Fibroblast of the aortic adventitia (primary cell): ENCODE measurements at places on chromosomes 12 and 14. TPM values are rescaled to one million over a fixed set of nuclear protein-coding genes. Genes with fewer than 3 reads are reported as not detected.
A peak's percentile ranks its signal among the peaks of the same experiment; 100 is the strongest.

- DNase-seq, result no peak
Measured at GRCh38 chr12:124008595-124008994, 35.6 kb downstream of the ZNF664 start.

GRCh38 chr14:73833530-73834260 lies 17.9 kb upstream of the PTGR2 start:
- peak; percentile 89 for DNase-seq

DNA sequence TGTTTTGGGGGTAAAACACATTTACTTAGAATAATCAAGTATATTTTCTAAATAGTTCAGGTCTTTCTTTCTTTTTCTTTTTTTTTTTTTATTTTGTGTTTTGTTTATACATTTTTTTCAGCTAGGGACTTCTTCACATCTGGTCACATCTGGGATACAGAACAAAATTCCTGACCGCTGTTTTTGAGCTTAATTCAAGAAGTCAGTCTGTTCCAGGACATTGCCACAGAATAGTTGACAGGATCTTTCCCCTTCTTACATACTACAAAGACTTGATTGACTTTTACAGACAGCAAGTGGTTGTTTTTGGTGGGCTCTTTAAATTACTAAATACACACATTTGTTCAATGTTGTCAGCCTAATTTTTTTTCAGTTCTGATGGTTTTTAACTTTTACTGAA lies 41.8 kb upstream of the DCN start:
- no peak for DNase-seq

ABCD4 gene
- 28.2 and 48.5 TPM in 2 replicates for total RNA-seq

DNA sequence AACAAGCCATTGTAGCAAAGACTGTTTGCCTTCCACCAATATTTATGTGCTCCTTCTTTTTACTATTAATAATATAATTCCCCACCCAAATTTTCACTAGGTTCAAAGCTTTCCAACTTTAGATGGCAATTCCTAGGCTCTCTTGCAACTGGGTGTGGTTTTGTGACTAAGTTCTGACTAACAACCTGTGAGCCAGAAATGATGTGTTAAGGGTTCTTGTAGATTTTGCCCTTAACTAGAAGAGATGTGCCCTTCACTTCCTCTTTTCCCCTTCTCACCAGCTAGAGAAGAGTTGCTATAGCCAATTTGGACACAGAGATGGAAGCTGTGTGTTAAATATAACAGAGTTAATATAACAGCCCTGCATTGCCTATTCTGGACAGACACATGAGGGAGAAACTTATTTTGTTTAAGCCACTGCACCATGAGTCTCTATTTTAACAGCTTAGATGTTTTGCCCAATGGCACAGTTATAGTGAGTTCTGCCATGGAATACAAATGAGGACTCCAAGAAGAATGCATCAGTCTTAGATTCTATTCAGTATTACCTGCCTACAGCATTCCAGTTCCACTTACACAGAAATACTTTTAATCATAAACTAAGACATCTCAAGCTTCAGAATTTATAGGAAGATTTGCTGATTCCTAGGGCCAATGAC lies 216.2 kb downstream of the DUSP6 start:
- peak; percentile 76 for DNase-seq

CHD8 gene
- total RNA-seq, result 59.8 and 72.7 TPM in 2 replicates

DNA sequence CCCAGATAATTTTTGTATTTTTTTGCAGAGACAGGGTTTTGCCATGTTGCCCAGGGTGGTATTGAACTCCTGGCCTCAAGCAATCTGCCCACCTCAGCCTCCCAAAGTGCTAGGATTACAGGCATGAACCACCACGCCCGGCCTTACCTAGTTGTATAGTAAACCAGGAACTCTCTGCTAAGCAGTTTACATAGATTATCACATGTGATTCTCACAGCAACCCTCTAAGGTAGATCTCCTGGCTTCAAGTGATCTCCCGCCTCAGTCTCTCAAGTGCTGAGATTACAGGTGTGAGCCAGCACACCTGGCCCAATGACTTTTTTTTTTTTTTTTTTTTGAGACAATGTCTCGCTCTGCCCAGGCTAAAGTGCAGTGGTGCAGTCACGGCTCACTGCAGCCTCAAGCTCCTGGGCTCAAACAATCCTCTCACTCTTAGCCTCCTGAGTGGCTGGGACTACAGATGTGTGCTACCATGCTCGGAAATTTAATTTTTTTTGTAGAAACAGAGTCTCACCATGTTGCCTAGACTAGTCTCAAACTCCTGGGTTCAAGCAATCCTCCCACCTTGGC lies 26.0 kb upstream of the ATP2A2 start:
- DNase-seq, result no peak

DNA sequence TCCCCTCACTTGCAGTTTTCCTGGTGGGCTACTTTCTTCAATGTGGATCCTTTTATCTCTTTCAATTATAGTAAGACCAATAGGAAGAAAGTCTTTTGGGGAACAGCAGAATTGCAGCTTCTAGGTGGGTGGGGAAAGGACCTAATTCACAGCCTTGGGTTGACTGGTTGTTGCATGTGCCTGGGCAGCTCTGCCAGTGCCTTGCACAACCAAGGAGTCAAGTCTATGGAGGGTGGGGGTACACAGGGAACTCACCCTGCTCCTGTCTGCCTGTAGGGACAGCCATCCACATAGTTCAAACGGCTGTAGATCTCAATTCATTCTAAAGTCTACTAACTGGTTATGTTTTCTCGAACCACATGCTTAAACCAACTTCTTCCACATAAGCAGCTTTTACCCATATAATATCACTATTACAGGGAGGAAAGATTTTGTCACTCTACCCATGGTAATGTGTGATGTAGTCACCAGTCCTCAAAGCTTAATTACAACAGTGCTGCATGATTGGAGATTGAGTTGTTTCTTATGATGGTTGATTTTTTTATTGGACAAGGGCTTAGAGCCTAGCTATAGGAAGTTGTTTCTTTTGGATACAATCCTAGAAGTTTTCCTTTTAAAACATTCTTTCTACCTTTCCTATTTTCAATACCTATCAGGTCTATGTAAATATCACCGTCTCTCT lies 117.7 kb upstream of the FRMD6 start:
- DNase-seq, result no peak

DNA sequence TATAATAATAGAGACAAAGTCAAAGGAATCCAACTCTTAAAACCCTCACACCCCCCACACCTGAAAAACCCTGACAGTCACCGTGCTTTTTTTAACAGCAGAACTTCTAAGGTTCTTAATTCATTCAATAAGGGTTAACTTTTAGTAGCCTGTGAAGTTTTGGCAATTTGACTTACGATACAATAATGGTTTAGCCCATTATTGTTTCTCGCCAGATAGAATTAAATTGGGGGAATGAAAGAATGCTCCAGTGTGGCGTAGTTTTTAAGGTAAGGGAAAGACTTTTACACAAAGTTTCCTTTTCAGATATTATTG lies 604 bp upstream of the MAGOHB start:
- no peak for DNase-seq

LRRC43 gene
- 0.74 and 3.5 TPM in 2 replicates for total RNA-seq

- no peak for DNase-seq
Measured at GRCh38 chr12:7864601-7865150, 8.0 kb downstream of the SLC2A14 start.

DNA sequence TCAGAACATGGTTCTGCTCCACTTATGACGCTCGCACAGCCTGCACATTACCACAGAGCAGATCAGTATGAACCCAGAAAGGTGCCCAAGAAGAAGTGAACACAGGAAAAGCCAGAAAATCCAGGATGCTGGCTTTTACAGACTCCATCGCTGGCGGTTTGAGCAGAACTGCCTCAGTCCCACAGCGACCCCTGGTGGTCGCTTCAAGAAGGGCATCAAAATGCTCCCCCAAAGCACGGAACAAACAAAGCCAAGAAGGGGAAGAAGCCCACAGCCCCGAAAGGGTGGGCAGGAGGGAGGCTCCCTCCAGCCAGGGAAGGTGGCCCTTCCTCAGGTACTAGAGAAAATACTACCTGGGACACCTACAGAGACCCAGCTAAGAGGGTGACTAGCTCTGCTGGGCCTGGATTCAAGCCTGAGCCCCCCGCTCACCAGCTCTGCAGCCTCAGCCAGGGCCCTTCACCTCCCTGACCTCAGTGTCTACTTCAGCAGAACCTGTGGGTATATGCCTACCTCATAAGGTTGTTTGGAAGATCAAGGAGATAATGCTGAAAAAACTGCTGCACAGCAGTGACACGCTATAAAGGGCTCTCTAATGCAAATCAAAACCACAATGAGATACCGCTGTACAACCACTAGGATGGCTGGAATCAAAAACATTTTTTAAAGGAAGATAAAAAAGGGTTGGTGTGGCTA lies 98.1 kb downstream of the NCOR2 start:
- DNase-seq, result no peak

RPS6KL1 gene
- total RNA-seq, result 0.09 and 1.6 TPM in 2 replicates

GRCh38 chr12:110073049-110073831 lies 24.9 kb upstream of the C12orf76 start:
- DNase-seq, result no peak

DNA sequence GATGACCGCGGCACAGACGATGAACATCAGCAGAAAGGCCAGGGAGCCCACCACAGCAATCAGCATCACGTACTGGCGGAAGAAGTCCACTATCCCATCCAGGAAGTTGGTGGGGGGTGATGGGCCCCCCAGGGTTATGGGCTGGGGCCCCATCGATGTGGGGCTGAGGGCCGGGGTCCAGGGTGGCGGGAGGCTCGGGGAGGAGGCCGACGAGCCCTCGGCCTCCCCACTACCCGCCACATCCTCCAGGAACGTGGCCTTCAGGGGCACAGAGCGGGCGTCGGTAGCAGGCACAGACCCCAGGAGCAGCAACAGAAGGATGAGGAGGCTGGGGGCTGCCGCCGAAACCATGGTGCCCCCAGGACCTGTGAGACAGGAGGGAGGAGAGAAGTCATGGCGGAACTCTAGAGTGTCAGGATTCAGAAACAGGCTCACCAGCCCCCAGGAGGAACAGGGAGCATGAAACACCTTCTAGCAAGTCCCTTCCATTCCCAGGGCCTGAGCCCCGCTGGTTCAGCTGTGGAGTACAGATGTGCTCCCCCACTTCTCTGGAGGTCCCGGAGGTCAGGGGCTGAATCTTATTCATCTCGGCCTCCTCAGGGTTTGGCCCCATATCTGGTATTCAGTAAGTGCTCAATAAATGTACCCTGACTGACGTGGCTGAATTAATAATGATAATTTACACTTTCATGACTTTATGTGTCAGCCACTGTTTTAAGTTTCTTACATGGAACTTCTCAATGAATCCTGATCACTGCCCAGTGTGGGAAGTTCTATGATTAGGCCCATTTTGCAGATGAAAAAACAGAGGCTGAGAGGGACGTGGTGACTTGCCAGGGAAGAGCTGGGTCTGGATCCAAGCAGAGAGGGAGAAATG lies 5.6 kb downstream of the TMEM119 start:
- DNase-seq, result no peak

DNA sequence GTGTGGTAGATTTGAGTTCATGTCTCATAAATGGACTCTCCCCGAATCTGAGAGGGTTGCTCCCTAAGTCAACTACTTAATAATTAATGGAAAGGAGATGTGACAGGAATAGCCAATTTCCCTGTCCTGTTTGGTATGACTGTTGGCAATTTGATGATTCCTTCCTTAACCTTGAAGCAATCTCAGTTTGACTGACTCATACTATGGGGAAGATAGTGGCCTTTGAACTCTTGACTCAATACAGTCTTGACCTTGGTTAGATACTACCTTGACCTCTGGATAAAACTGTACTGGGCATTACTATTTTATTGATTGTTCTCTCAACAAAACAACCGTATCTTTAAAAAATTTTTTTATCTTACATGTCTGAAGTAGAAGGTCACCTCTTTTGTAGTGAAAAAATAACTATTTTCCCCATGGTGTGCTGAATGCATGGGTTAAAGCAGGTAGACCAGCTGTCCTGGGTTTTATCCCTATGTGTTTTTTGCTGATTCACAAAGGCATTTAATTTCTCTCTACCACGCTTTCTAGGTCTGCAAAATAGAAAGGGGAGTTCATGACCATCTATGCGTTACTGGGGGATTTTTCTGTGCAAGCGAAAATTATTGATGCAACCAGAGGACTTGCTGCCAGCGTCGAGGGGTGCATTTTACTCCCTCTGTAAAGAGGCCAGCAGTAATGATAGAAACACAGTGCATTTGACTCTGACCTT lies 80.1 kb downstream of the ETV6 start:
- DNase-seq, result no peak

- peak; percentile 14 for DNase-seq
Measured at GRCh38 chr14:77290705-77291104, 19.7 kb upstream of the NGB start.

FAM186B gene
- total RNA-seq, result 0.45 and 2.7 TPM in 2 replicates

- peak; percentile 76 for DNase-seq
Measured at GRCh38 chr14:96098309-96098998, 59.3 kb downstream of the C14orf132 start.

MYF5 gene
- not detected in 2 replicates for total RNA-seq

FERMT2 gene
- 133 and 162 TPM in 2 replicates for total RNA-seq

PPHLN1 gene
- total RNA-seq, result 74.7 and 82.7 TPM in 2 replicates

DNA sequence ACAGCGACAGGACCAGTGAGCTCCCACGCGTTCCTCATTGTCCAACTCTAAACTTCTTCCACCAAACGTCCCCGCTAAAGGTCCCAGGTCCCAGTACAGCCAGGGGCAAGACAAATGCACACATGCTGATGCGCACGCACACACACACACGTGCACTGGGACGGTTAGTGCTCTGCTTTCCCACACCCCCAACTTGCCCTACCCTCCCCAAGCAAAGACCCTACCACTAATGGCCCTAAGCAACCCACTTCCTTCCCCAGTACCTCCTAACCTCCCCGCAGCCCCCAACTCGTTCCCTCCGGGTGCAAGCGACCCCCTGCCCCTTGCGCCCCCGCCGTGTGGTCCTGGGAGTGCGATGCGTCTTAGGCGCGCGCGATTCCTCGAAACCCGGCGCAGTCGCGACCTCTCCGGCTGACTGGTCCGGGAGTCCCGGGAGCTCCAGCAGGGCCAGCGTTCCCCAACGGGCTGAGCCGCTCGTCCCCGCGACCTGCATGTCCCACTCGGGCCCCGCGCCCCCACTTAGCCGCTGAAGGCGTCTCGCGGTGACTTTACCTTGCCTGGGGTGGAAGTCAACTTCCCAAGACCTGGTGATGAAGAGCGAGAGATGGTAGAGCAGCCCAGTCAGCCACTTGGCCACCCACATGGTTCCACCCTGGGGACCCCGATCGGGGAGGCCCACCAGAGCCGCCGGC lies 578 bp downstream of the ADAMTS20 start:
- DNase-seq, result no peak

- DNase-seq, result no peak
Measured at GRCh38 chr14:36967892-36968555, 204.4 kb downstream of the SLC25A21 start.

RASSF3 gene
- total RNA-seq, result 7.7 and 13.6 TPM in 2 replicates

NOXRED1 gene
- 0.09 TPM in 1 of 2 replicates, not detected in the other for total RNA-seq

DNA sequence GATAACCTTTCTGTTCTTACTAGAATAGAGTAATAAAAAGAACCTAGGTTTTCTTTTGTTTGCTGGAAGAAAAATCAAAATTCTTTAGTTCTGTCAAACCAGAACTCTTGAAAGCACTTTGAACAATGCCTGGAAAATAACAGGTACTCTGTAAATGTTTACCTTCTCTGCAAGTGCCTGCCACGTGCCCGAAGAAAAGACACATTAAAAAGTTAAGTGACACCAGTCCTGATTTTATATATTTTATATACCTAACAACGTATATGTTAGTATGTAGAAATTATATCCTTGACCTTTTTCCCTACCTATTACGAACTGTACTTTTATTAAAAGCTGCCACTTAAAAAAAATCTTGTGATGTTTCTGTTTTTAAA lies 976 bp downstream of the THAP2 start:
- DNase-seq, result no peak
